ENCODE measurements at places on chromosomes 16 and 17. TPM values are rescaled to one million over a fixed set of nuclear protein-coding genes. Genes with fewer than 3 reads are reported as not detected.

DNA sequence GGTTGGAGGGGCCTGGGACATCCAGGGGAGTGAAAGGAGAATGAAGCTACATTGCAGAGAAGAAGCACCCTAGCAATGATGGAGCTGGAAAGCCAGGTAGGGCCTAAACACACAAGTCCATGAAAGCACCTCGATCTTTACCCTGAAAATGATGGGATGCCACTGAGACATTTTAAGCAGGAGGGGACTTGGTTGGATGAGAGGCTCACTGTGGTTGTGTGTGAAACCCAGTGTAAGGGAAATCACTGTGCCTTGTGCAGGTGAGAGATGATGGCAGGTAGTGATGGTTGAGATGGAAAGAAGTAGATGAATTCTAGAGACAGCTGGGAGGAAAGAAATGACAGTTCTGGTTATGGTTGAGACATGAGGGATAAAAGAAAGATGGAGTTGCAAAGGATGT is 132.9 kb upstream of the CACNG3 start:
- no peak overlapping the region for H3K4me3 ChIP-seq
- H3K27ac ChIP-seq = no peak overlapping the region
- peaks cover 30% of the 10 kb centered on the region for H3K36me3 ChIP-seq
- H3K4me1 ChIP-seq = no peaks in the 10 kb centered on the region
- no peak for DNase-seq
- no peaks in the 10 kb centered on the region for H3K27me3 ChIP-seq

The GPS1 gene
- total RNA-seq = 125 TPM

The ARHGAP44 gene
- not detected for total RNA-seq

- H3K36me3 ChIP-seq = peaks cover 18% of the 10 kb centered on the region
- H3K27ac ChIP-seq = no peak overlapping the region
- no peak for DNase-seq
- H3K4me3 ChIP-seq = no peak overlapping the region
Observed at GRCh38 chr17:57271821-57272220, 15.5 kb downstream of the MSI2 start.

GRCh38 chr17:45277216-45277849 is 15.4 kb upstream of the SPATA32 start:
- no peaks in the 10 kb centered on the region for H3K27me3 ChIP-seq
- H3K36me3 ChIP-seq = peaks cover 22% of the 10 kb centered on the region
- H3K4me1 ChIP-seq = no peaks in the 10 kb centered on the region
- no peak overlapping the region for H3K4me3 ChIP-seq
- no peak overlapping the region for H3K27ac ChIP-seq

The CETP gene
- not detected for total RNA-seq

DNA sequence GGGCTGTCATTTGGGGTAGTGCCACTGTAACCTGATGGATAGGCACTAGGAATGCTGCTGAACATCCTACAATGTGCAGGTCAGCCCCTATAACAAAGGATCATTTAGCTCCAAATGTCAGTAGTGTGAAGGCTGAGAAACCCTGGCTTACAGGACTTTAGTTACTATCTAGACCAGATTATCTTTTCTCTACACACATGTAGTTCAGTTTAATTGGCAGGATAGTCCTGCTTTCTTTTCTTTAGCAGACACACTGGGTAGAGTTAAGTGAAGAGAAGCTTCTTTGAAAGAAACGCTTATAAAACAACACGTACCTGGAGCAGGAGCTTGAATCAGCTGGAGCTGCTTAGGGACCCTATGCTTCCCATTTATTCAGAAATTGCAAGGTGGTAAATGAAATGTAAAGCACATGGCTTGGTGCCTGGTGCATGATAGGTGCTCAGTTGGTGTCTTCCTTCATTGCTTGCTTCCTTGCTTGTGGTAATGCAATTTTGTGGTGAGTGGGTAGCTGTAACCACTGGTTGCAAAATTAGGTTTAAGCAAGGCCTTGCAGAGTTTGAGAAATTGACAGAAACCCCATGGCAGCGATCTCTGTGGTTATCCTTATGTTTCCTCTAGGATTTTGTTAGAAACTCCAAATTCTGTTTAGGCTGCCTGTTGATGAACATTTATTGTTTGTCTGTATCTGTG is 9.4 kb downstream of the METTL9 start:
- no peak overlapping the region for H3K4me3 ChIP-seq
- no peaks in the 10 kb centered on the region for H3K27me3 ChIP-seq
- H3K36me3 ChIP-seq = no peaks in the 10 kb centered on the region
- peaks cover 70% of the 10 kb centered on the region for H3K4me1 ChIP-seq
- no peak for DNase-seq

DNA sequence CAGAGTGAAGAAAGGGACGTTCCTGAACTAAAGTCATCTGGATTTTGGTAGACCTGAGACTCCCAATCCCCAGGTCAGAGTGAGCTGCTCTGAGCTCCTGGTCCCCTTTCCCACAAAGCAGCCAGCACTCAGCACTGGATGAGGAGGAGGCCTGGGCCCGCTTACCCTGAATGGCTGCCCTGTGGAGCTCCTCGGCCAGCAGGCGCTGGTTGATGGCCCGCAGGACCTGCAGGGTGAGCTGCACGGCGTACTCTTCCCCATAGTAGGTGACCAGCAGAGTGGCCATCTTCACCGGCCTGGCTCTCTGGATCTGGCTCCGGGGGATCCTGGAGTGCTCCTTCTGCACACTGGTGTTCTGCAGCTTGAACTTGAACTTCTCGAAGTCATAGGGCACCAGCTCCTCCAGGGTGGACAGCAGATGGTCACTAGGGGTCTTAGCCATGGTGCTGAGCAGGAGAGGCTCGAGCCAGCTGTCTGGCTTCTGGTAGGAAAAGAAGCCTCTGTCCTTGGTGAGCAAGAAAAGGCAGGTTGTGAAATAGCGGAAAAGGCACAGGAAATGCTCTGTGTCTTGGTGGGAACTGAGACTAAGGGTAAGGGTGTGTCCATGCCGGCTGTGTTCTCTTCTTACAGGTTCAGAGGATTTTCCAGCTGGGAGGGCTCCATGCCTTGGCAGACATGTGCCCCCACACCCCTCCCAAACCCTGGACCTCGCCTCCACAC is at the start of gene MEFV:
Gene MEFV, minus strand, starts transcription at position 488 of the 720 bp plus-strand sequence. Its CDS starts 46 bp downstream, at position 442.
- no peak within 1 kb of the TSS for H3K4me3 ChIP-seq
- H3K4me1 ChIP-seq = no peaks in the 10 kb centered on the region
- DNase-seq = no peak

GRCh38 chr17:79085921-79086551 is 11.4 kb downstream of the ENGASE start:
- no peaks in the 10 kb centered on the region for H3K27me3 ChIP-seq
- H3K4me1 ChIP-seq = no peaks in the 10 kb centered on the region
- no peak for DNase-seq
- H3K36me3 ChIP-seq = no peaks in the 10 kb centered on the region
- H3K4me3 ChIP-seq = no peak overlapping the region

DNA sequence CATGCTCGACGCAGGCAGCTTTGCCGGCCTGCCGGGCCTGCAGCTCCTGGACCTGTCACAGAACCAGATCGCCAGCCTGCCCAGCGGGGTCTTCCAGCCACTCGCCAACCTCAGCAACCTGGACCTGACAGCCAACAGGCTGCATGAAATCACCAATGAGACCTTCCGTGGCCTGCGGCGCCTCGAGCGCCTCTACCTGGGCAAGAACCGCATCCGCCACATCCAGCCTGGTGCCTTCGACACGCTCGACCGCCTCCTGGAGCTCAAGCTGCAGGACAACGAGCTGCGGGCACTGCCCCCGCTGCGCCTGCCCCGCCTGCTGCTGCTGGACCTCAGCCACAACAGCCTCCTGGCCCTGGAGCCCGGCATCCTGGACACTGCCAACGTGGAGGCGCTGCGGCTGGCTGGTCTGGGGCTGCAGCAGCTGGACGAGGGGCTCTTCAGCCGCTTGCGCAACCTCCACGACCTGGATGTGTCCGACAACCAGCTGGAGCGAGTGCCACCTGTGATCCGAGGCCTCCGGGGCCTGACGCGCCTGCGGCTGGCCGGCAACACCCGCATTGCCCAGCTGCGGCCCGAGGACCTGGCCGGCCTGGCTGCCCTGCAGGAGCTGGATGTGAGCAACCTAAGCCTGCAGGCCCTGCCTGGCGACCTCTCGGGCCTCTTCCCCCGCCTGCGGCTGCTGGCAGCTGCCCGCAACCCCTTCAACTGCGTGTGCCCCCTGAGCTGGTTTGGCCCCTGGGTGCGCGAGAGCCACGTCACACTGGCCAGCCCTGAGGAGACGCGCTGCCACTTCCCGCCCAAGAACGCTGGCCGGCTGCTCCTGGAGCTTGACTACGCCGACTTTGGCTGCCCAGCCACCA is 9.7 kb downstream of the VASN start:
- H3K27ac ChIP-seq = no peak overlapping the region
- H3K4me3 ChIP-seq = no peak overlapping the region
- no peak for DNase-seq
- peaks cover 21% of the 10 kb centered on the region for H3K36me3 ChIP-seq

DNA sequence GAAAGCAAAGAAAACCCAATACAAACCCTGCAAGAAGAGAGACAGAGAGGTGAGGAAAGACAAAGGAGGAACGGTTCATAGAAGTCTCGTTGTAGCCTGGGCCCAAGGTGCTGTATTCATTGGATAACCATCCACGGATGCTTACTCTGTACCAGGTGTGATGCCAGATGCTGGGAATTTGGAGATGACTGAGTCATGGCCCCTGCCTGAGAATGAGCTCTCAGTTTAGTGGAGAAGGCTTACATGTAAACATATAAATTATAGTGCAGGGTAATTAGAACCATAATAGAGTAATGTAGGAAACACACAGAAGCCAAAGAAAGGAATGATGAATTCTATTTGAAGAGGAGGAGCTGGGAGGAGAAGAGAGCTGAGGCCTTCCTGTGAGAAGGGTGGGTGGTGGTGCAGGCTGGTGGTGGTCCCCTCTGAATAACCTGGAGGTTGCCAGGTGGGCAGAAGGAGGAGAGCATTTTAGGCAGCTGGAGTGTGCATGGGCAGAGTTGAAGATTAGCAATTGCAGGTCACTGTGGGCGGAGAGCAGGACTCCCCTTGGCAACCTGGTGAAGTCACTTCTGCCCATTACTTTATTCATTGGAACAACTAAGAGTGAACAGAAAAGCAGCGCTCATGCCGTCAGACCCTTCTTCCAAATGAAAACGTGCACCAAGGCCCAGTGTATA is 7.7 kb upstream of the ZG16 start:
- no peak overlapping the region for H3K27ac ChIP-seq
- no peaks in the 10 kb centered on the region for H3K27me3 ChIP-seq
- H3K36me3 ChIP-seq = no peaks in the 10 kb centered on the region
